ENCODE measurements at places on chromosomes 6 and 20.

- DNase-seq = no peak
These were observed 151.6 kb downstream of the BACH2 start for GRCh38 chr6:90144928-90145555.

DNA sequence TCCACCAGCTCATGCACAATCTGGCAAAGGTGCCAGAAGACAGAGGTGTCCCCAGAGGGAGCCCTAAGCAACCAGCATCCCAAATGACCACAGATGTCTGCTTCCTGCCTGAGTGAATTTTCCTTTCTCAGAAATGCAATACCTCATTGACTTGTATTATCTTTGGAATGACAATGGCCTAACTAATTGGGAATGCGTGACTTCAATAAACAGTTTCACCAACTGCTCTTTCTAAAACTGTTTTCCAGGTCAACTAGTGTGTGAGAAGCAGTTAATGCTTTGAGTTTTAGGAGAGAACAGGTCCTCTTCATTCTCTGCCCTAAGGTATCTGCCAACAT, 108.9 kb upstream of the SNX9 start:
- no peak for DNase-seq

DNA sequence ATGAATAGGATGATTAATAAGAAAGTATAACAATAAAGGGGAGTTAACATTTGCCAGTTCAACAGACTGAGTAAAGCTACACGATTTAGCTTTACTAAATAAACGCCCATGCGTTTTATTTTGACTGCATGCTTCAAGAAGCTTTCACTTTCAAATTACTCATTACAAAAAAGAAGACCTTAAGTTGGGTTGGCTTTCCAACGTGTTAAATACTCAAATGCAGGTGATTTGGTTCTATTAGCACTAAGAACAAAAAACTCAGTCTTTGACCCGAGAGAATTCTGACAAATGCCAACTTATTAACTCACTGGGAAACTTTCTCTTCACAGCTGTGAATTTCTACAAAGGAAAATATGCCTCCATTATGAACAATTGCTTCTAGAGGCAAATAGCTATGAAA, 24.8 kb downstream of the RNF146 start:
- DNase-seq = no peak

DNA sequence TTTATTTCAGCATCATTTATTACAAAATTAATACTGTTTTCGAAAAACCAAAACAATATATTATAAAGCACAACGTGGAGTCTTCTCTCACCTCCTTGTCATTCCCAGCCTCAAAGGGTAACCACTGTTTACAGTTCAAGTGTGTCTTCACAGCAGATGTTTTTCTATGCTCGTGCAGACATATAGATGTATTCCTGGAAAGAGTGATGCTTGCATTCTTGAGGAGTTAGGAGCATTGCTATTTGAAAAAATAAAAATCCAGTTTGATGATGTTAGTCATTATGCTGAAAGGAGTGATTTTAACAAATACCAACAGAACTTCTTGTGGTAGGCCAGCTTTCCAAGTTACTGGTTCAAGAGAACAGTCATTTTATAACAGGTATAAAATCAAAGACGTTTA, 234.9 kb downstream of the BCKDHB start:
- DNase-seq = no peak

- DNase-seq = no peak
These were observed 64.0 kb downstream of the SYNDIG1 start for GRCh38 chr20:24533449-24533848.

DNA sequence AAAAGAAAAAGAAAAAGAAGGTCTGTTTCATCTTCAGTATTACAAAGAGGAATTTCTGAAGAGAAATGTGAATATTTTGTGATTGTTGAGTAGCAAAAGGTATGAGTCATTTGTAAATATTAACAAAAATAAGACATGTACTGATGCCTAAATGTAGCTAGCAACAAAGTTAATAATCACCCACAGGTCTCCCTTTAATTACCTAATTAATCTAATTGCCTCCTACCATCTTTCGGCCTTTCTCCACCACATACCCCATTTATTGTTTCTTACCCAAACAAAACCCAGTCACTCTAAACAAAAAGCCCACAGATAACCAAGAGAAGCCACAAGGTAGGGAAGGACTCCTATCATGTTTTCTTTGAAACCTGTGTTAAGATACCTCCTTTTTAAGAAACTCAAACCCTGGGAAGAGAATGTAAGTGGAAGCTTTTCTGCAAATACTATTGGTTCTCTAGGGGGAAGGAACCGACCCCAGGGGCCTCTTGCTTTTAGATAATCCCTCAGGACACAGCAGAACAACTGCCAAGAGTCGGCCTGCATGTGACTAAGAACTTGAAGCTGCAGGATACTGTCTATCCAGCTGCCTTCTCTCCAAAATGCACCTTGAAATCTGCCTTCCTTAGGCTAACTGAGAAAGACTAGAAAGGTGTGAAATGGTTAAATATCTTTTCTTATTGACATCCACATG, 16.1 kb upstream of the STK38 start:
- no peak for DNase-seq

DNA sequence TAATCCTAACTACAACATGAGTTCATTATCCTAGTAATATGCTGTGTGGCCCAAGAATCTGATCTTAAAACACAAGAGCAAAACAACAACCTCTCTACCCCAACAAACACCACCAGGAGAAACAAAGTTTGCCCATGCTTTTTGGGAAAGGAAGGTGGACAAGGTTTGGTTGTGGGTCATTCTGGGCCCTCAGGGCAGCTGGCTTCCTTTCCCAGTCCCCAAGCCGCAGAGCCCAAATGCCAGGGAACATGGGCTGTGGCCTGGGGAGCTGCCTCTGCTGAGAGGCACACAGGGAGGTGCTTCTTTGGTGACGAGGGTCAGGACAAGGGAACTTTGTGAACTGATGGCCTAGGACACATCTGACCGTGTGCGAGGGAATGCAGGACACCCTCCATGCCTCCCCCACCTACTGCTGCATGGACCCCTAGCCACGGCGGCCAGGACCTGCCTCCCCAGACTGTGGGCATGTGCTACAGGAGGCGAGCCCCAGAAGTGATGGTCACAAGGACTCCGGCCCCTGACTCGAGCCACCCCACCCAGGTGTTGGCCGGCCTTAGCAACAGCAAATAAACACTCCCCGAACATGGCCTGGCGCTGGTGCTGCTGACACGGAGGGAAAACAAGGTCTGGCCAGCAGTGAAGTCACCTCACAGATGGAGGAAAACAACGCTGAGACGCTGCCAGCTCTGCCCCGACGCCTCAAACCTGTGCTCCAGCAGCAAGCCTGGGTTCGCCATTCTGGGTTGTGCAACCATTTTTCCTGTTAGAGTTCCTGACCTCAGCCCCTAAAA, 55.6 kb downstream of the RRBP1 start:
- no peak for DNase-seq

DNA sequence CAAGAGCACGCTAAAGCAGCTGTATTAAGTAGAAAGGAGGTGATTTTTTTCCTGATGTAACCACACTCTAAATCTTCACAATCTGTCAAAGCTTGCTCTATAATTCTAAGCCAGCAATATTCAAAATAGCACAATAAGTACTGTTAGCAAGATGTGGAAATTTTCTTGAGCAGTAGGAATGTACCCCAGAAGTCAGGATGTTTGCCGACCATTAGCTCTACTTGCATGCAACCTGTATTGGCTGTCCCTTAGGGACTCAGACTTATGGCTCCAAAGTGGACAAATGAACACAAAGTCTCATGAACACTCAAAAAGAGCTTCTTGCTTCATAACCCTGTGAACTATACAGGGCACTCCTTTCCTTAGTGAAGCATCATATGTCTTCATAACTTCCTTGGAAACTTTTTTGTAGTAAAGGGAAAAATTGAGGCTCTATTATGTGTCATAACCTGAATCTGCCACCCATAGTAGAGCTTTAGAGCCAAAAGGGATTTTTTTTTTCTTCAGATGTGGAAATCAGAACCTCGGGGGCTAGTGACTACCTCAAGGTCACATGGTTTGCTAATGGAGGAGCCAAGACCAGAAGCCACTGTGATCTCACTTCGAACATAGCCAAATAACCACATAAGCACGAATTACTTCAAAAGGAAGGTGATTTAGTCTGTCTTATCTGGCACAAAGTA, 54.5 kb downstream of the ADGRG6 start:
- DNase-seq = peak; percentile 15

DNA sequence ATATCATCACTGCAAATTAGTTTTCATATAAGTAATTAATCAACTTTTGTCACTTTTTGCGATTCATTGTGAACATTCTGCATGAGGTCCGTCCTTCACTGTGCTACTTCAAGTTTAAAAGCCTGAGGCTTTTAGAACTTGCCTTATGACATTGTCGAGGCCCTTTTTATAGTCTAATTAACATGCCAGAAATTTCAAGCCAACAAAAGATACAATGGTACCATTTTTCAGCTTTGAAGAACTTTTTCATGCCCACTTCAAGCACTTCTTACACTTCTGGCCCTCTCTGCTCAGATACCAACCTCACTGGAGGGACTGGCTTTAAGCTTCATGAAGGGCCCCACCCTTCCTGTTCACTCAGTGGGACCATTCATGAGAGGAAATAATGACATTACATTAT, 323.1 kb downstream of the TPBG start:
- DNase-seq = no peak

GRCh38 chr6:51028276-51028675, 209.6 kb downstream of the TFAP2B start:
- DNase-seq = no peak

- no peak for DNase-seq
These were observed 6.7 kb upstream of the KLHL31 start for GRCh38 chr6:53672237-53672636.

DNA sequence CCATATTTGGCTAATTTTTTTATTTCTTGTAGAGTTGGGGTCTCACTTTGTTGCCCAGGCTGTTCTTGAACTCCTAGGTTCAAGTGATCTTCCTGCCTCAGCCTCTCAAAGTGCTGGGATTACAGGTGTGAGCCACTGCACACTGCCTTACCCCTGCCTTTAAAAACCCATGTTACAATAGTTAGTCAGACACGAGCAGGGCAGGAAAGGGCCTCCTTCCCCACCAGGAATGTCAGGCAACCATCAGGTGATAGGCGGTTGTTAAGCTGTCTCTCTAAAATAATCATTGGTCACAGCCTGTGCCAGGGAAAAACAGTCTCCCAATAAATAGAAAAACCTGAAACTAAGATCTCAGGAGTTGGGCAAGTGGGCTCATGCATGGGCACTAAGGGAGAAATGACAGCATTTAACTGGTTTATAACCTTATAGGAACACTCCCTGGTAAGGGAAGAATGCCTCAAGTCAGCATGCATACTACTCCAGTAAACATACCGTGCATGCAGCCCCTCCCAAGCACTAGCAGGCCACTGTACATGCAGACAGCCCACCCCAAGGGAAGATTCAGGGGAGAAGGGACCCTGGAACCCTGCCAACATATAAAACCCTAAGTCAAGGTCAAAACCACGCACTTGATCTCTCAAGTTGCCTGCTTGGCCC, 8.4 kb downstream of the OR2H2 start:
- DNase-seq = no peak

GRCh38 chr20:44460795-44461141, 14.9 kb upstream of the TTPAL start:
- peak; percentile 27 for DNase-seq

DNA sequence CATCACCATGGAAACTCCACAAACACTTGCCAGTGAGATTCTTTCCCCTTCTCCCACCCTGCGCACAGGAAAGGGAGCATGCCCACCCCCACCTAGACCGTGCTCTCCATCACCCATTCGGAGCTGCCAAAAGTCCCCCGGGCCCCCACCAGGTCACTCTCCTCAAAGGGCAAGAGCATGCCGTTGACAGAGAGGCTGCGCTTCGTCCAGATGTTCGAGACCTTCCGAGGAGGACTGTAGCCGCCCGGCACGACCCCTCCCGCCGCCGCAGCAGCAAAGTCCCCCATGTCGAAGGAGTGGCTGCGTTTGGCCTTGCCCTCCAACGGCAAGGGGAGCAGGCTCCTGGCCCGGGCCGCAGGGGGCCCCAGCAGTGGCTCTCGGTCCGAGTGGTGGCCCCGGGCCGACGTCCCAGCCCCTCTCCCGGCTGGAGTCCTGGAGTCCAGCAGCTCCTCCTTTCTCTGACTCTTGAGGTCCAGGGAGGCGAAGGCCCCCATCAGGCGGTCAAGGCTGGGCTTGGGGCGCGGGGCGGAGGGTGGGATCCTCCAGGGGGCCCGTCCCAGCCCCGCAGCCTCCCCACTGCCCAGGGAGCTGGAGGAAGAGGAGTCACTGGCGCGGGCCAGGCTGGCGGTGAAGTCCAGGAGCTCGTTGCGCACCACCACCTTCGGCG, 195.2 kb downstream of the LRFN2 start:
- no peak for DNase-seq

GRCh38 chr6:19755181-19755580, 82.0 kb upstream of the ID4 start:
- no peak for DNase-seq

- no peak for DNase-seq
These were observed 158.3 kb downstream of the GRM4 start for GRCh38 chr6:33987531-33988021.

- DNase-seq = no peak
These were observed 30.8 kb downstream of the WRNIP1 start for GRCh38 chr6:2795956-2796355.

DNA sequence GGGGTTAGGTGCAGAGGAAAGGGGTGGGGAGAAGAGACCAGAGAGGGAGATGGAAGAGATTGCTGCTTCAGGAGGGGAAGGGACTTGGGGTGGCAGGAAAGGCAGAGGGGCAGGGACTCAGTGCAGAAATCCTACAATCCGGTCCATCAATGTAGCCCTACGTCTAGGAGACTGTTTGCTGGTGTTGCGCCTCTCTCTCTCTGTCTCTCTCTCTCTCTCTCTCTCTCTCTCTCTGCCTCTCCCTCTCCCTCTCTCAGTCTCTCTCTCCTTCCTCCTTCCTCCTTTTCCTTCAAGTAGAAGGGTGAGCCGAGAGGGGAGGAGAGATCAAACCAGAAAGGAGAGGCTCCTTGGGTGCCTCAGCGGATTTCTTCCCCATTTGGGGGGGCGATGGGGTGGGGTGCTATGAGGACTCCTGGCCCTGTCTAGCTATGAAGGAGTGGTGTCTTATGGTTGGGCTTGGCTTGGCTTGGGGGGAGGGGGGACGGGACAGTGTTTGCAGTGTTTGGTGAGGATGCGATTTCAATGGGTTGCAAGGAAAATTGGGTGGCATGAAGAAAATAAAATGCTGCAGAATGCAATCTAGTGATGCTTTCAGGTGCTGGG, 181.2 kb downstream of the TBXT start:
- no peak for DNase-seq

- DNase-seq = peak; percentile 85
These were observed 120.8 kb downstream of the OR2B2 start for GRCh38 chr6:27791182-27791943.

GRCh38 chr20:11716239-11716944, 201.3 kb upstream of the BTBD3 start:
- peak; percentile 71 for DNase-seq

All from mammary epithelial cell (primary cell).